ENCODE measurements at places on chromosomes 3 and 15.
A peak's percentile ranks its signal among the peaks of the same experiment; 100 is the strongest.

GRCh38 chr3:15014606-15015328 lies 50.3 kb downstream of the MRPS25 start:
- DNase-seq, result no peak

- DNase-seq, result no peak
Observed at GRCh38 chr15:56036546-56037067, 43.2 kb upstream of the NEDD4 start.

GRCh38 chr3:179196098-179196497 lies 47.9 kb downstream of the PIK3CA start:
- no peak for DNase-seq

DNA sequence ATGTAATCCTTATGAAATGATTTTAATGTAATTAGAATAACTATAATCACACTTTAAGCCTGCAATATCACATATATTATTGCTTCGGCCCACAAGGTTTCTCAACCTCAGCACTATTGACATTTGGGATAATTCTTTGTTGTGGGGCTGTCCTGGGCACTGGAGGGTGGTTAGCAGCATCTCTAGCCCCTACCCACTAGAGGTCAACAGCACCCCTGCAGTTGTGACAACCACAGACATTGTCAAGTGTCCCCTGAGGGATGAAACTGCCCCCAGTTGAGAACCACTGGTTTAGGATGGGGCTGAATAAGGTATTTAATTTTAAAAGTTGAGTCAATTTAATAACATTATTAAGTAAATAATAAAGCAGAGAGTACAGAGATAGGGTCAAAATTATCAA lies 6.4 kb upstream of the ABHD2 start:
- DNase-seq, result no peak

- peak; percentile 52 for DNase-seq
Observed at GRCh38 chr3:190120269-190121060, at the start of gene P3H2. P3H2 (minus strand) TSS chr3:190120897; CDS start chr3:190120731, 166 bp downstream.

DNA sequence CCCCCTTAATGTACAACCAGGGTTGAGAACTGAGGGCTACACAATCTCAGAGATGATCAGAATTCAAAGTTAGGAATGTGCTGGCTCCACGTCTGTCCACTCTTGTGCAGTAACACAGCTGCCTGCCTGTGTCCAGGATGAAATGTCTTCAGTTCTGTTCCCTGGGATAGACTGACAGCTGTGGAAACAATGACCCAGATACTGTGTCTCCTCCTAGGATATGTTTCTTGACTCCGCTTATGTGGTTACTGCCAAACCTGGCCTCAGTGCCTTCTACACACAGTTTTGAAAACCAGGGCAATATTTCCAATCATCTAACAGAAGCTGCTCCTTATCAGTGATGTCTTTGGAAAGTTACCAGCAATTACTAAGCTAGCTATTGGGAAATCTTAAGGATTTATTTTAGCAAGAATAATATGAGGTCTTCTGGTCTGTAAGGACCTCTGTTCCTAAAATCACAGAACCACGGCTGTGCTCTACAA lies 67.6 kb downstream of the NOX5 start:
- no peak for DNase-seq

DNA sequence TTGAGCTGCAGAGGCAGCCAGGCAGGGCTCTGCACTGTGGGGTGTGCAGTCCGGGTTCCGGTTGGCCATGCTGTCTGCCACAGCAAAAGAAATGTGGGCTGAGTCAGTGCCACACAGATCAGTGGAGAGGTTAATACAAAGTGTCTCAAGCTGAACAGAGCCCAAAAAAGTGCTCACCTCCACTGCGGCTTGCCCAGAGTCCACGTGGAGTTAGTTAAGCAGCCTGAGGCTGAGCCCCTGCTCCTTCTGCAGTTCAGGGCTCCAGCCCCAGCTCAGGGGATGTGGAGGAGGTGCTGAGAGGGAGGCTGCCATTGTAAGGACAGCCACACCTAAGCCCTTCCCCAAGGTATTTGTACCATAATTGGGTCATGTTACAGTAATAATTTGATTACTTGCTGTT lies 85.3 kb downstream of the LRRK1 start:
- DNase-seq, result no peak

- DNase-seq, result no peak
Observed at GRCh38 chr3:40452562-40452875, 4.6 kb upstream of the RPL14 start.

- DNase-seq, result no peak
Observed at GRCh38 chr3:119898478-119899191, 116.7 kb downstream of the NR1I2 start.

GRCh38 chr3:112097378-112097777 lies 11.2 kb downstream of the C3orf52 start:
- no peak for DNase-seq

DNA sequence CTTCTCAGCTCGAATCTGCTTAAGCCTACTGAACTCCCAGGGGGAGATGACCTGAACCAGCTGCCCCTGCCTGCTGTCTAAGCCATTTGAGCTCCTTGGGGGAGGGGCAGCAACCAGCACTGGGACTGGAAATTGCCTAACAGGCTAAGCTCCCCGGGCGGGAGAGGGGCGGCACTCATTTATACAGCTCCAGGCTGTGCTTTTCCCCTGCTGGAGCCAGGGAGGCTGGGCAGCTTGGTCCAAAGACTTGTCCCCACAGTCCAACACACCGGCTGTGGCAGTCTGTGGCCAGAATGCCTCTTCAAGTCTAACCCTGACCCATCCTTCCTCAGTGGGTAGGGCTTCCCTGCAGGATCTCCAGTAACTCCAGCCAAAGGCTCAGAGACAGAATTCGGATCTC lies 1241.5 kb downstream of the ROBO2 start:
- DNase-seq, result no peak

DNA sequence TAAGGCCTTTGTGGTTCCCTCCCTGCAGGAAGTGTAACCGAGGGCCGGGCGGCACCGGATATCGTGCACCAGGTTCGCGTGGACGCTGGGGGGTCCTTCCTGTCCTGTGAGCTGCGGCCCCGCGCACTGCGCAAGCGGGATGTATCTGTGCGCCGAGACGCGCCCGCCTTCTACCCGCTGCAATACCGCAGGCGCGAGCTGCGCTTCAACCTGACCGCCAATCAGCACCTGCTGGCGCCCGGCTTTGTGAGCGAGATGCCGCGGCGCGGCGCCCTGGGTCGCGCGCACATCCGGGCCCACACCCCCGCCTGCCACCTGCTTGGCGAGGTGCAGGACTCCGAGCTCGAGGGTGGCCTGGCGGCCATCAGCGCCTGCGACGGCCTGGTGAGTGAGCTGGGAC lies 35.9 kb downstream of the SAXO2 start:
- DNase-seq, result no peak

DNA sequence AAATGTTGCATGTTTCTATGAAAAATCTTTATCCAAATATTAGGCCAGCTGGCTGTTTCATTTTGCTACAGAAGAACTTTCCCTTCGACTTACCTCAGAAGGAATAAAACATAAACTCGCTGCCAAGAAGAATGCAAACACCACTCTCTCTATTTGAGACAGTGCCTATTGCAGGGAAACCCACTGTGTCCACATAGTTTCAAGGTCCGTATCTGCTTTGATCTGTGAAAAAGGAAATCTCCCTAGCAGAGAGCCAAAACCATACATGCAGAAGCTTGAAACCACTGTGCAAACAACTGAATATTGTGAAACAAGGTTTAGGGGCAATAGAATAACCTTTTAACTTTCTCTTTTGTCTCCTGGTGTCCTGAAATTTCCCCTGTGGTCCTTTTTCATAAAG lies 35.0 kb upstream of the CAPN7 start:
- DNase-seq, result no peak

DNA sequence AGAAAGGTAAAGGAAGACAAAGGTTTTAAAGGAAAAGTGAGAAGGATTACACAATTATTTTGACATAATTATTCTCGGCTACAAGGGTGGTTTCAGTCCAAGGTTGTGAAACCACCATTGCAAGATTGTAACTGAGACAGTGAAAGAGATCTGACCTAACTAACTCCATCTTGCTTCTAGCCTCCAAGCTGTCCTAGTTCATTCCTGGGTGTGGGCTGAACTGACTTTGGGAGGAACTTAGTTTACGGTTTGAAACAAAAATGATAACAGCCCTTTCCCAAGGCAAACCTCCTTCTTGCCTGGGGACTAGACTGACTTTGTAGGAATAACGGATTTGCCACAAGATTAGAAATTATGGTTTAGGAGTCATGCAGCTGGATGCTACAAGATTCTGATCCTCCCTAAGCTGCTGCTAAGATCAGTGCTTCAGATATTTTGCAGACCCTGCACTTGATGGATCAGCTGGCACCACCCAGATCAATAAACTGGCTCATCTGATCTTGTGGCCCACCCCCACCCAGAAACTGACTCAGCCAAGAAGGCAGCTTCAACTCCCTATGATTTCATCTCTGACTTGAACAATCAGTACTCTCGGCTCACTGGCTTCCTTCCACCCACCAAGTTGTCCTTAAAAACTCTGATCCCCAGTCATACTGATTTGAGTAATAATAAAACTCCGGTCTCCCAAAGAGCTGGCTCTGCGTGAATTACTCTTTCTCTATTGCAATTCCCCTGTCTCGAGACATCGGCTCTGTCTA lies 57.7 kb upstream of the AADACL2 start:
- no peak for DNase-seq

GRCh38 chr3:71672340-71672739 lies 52.9 kb downstream of the EIF4E3 start:
- no peak for DNase-seq

DNA sequence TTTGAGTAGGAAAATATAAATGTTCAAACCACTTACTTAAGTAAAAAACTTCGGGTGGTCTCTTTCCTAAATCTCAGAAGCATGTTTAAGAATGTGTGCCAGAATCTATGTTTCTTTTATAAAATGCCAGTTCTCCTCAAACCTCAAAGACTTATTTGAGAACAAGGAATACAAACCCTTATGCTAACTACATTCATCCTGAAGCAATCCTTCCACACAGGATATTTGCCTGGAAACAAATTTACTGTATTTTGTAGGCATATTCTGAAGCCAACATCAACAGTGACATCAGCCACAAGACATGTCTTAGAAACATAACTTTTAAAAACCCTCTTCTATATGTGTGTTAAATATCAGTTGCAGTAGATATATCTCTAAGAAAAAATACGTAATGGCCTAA lies 1077.0 kb downstream of the ROBO1 start:
- DNase-seq, result no peak

DNA sequence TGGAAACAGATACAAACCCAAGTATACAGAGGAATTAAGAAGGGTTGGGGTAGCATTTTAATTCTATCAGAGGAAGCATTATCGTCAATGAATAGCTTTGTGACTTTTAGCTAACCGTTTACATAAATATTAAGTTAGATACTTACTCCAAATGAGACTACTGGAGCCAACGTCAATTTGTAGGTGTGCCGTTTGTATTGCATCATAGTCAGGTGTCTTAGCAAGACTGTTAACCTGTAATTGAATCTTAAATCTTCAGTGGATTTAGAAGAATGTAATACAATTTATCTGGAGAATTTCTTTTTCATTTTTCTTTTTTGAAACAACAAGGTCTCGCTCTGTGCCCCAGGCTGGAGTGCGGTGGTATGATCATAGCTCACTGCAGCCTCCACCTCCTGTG lies 55.1 kb downstream of the CRTC3 start:
- no peak for DNase-seq

DNA sequence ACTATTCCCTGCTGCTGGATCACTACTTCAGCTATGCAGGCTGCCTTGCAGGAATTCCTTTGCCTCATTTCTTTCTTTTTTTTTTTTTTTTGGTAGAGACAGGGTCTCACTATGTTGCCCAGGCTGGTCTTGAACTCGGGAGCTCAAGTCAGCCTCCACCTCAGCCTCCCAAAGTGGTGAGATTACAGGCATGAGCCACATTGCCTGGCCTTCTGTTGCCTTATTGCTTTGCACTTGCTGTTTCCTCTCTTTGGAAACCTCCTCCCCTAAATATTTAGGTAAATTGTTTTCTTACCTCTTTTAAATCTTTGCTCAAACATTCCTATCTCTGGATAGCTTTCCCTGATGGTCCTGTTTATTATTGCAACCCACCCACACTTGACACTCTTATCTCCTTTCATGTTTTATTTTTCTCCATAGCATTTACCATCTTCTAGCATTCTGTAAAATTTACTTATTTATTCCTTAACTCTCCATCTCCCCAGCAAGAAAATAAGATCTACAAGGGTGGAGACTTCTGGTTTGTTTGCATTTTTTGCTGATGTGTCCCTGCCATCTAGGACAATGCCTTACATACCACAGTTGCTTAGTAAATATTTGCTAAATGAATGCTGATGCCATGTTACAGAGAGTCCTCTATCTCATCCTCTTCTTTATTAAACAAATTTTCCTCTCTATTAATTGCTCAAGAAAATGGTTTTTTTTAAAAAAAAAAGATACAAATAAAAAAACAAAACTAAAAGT lies 134.8 kb downstream of the P2RY1 start:
- no peak for DNase-seq

- no peak for DNase-seq
Observed at GRCh38 chr3:1848935-1849334, 249.7 kb upstream of the CNTN4 start.

GRCh38 chr3:178300441-178300959 lies 235.7 kb upstream of the KCNMB2 start:
- no peak for DNase-seq

DNA sequence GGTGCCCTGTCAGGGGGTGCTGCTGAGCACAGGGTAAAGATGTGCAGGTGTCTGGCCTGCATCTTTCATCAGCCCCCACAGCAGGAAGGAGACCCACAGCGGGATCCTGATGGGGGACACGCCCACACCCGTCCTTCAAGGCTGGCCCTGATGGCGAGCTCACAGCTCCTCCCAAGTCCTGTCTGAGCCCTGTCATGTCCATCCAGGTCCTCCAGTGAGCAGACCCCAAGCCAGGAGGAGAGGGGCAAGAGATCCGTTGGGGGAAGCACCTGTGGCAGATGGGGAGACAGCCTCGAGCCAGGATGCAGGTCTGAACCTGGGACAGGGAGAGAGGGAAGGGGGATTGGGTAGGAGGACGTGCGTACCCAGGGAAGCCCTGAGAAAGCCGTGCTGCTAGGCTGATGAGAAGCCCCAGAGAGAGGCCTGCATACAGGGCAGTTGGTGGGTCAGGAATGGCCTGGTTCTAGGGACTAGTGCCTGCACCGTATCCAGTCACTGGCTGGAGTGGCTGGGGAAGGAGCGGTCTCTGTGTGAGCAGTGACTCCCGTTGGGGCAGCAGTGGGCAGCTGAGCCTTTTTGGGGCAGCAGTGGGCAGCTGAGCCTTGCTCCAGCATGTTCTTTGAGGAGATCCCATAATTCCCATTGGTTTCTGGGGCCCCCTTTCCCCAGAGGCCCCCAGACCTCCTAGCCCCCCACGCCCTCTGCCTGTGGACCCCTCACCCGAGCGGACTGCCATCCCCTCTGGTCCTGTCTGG lies 133.3 kb upstream of the MEF2A start:
- DNase-seq, result no peak

DNA sequence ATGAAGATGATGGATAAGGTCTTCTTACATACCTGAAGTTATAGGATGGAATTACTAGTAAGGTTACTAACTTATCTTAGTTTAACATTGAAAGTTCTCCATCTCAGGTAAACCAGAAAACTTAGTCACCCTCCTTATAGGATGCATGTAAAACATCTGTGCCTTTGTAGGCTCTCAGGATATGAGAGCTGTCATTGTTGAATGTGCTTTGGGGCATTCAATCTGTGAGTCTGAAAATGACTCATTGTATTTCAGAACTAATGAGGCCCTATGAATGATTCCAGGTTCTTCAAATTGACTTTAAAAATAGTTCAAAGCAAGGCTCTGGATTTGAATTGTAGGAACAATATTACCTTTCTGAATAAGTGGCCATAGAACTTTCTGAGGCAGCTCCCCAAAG lies 237.7 kb upstream of the AZI2 start:
- no peak for DNase-seq
